Tibial nerve (tissue), 4 donors: ENCODE measurements at places on chromosomes 5 and 9. TPM values are rescaled to one million over a fixed set of nuclear protein-coding genes. Genes with fewer than 3 reads are reported as not detected.
A peak's percentile ranks its signal among the peaks of the same experiment; 100 is the strongest.

DNA sequence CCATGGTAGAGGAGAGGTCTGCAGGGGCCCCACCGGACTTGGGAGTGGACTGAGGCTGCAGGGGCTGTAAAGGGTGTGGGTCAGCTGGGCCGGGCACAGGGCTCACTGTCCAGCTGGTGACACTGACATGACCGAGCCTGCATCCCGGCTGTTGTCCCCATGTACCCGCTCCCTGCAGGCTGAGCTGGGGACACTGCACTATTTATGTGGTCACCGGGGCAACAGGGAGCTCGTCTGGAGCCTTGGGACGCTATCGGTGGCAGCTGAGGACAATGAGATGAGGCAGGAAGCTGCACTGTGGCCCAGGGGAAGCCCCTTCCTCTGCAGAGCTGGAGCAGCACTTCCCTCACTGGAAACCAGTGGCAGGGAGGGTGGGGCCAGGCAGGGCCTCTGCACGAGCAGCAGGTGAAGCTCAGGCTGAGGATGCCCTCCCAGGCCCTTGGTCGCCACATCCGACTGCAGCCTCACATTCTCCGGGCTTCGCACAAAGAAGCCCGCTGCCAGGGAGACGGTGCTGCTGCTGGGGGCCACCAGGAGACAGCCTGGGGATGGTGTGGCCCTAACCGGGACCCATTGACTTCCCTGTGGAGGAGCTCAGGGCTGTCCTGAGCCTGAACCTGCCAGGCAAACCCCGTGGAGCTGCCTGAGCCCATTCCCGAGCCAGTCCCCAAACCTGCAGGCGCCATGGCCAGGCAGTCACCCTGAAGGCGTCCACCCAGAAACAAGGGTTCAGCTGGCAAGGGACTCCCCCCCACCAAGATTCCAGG, 26.4 kb downstream of the ZDHHC11B start:
- no peak for DNase-seq
- H3K4me3 ChIP-seq: no peak overlapping the region
- H3K4me1 ChIP-seq: no peaks in the 10 kb centered on the region
- H3K36me3 ChIP-seq: no peaks in the 10 kb centered on the region

- DNase-seq: no peak
- H3K27ac ChIP-seq: no peak overlapping the region
- no peak overlapping the region for H3K4me3 ChIP-seq
- H3K36me3 ChIP-seq: no peaks in the 10 kb centered on the region
- H3K27me3 ChIP-seq: no peaks in the 10 kb centered on the region
Measured at GRCh38 chr9:113738893-113739604, 137.1 kb upstream of the ZNF618 start.

DNA sequence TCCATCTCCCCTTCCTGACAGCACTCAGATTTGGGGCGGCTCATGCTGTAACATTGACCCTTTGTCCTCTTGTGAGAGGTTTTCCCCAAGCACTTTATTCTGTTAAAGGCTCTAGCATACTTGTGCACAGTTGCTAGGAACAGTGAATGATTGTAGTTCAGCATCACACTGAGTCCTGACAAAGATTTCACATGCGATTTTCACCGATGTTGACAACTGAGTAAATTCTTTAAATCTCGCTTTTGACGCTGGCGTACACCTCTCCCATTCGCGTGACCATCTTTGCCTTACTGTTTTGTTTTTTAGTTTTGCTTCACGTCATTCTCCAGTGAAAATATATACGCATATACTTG, 780 bp downstream of the CDC37L1 start:
- H3K4me3 ChIP-seq: peak overlapping the region; percentile 87
- H3K27ac ChIP-seq: peak overlapping the region; percentile 98
- DNase-seq: no peak
- H3K4me1 ChIP-seq: no peaks in the 10 kb centered on the region
- no peaks in the 10 kb centered on the region for H3K36me3 ChIP-seq

DNA sequence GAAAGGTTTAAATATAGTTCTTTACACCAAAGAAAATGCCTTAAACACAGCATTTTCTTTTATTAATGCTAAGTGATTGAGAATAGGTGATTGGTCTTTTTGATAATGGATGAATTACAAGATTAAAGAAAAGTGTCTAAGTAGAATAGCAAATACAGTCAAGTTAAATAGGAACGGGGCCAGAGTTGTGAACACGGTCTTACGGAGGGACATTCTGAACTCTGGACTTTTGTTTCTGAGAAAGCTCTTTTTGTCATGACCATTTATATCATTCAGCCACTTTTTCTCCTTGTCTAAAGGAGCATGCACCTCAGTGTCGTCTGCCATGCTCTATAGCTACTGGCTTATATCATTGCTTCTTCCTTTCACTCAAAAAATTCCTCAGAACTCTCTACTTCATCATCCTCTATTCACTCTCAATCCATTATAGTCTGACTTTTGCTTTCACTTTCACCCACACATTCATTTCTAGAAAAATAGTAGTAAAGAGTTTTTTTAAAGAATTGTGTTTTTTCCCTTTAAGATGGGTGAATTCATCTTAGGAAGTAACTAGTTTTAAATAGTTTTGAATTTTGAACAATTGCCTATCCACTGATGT, 263.0 kb upstream of the FBXL7 start:
- no peak overlapping the region for H3K4me3 ChIP-seq
- DNase-seq: no peak
- H3K27me3 ChIP-seq: no peaks in the 10 kb centered on the region
- H3K27ac ChIP-seq: peak overlapping the region; percentile 52

NUTM2F gene
- not detected for total RNA-seq

MBLAC2 gene
- 8.3 TPM for total RNA-seq

KCNN2 gene
- not detected for total RNA-seq
